CD4-positive, alpha-beta T cell (primary cell): ENCODE measurements at places on chromosomes 12 and 14.
A peak's percentile ranks its signal among the peaks of the same experiment; 100 is the strongest.

DNA sequence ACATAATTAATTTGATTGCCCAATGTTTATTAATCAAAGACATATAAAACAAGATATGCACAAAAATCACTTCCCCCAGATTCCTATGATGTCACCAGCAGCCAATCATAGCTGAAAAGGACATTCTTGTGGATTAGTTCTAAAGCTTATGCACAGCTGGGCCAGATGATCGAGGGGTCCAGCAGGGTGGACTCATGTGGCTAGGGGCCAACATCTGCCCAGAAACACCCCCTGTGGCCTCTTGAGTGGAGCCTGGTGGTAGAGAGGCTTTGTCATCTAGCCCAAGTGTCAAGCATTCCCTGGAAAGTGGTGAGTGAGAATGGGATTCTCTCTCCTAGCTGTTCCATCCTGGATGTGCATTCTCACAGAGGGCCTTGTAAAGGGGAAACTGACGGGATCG, 590.0 kb downstream of the BCL11B start:
- H3K4me1 ChIP-seq = no peaks in the 10 kb centered on the region
- H3K27me3 ChIP-seq = peaks cover 4% of the 10 kb centered on the region
- H3K36me3 ChIP-seq = no peaks in the 10 kb centered on the region
- no peak overlapping the region for H3K4me3 ChIP-seq

GRCh38 chr12:65534238-65534841, 255.9 kb downstream of the MSRB3 start:
- H3K27me3 ChIP-seq = no peaks in the 10 kb centered on the region
- H3K36me3 ChIP-seq = no peaks in the 10 kb centered on the region
- no peak for DNase-seq
- no peaks in the 10 kb centered on the region for H3K4me1 ChIP-seq
- H3K27ac ChIP-seq = no peak overlapping the region

- H3K36me3 ChIP-seq = no peaks in the 10 kb centered on the region
- H3K4me3 ChIP-seq = no peak overlapping the region
- H3K27ac ChIP-seq = no peak overlapping the region
- H3K27me3 ChIP-seq = no peaks in the 10 kb centered on the region
- no peak for DNase-seq
These were observed 77.0 kb upstream of the FGD4 start for GRCh38 chr12:32322354-32322753.

DNA sequence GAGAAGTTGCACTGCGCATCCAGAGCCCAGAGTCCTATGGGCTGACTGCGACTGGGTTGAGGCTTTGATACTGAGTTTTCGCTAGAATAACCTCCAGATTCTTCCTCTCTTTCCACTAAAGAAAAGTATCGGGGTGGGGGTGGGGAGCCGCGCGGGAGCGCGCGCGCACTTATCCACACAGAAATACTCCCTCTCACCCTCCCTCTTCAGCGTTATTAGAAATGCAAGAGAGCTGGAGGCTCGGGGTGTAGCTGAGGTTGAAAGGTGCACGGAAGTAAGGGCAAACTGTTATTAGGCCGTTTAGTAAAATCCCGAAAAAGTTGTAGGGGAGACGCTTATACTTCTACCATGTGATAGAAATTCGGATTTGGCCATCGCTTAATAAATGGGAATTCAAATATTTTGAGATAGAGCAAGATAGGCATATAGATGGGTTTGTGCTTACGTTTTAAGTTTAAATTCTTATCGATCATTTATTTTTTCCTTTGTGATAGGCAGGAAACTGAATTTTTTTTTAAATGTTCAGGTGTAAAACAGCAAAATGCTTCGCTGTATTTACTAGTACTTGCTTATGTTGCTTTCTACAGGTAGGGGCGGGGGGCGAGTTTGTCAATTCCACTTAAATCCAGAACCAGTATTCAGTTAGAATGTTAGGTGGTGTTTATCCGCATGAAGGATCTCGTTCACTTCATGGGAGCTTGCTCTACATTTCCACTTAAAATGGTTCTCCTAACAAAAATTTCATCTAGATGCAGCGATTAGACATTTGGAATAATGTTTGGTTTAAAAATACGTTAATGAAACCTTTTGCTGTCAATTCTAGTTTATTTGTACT, 1.1 kb downstream of the ARHGAP5 start:
- no peak for DNase-seq
- no peaks in the 10 kb centered on the region for H3K27me3 ChIP-seq
- no peak overlapping the region for H3K27ac ChIP-seq
- no peaks in the 10 kb centered on the region for H3K36me3 ChIP-seq
- peak overlapping the region; percentile 92 for H3K4me3 ChIP-seq

- H3K4me3 ChIP-seq = no peak overlapping the region
- H3K27me3 ChIP-seq = no peaks in the 10 kb centered on the region
- H3K36me3 ChIP-seq = no peaks in the 10 kb centered on the region
These were observed 2.8 kb downstream of the SLC2A13 start for GRCh38 chr12:40103043-40103442.

DNA sequence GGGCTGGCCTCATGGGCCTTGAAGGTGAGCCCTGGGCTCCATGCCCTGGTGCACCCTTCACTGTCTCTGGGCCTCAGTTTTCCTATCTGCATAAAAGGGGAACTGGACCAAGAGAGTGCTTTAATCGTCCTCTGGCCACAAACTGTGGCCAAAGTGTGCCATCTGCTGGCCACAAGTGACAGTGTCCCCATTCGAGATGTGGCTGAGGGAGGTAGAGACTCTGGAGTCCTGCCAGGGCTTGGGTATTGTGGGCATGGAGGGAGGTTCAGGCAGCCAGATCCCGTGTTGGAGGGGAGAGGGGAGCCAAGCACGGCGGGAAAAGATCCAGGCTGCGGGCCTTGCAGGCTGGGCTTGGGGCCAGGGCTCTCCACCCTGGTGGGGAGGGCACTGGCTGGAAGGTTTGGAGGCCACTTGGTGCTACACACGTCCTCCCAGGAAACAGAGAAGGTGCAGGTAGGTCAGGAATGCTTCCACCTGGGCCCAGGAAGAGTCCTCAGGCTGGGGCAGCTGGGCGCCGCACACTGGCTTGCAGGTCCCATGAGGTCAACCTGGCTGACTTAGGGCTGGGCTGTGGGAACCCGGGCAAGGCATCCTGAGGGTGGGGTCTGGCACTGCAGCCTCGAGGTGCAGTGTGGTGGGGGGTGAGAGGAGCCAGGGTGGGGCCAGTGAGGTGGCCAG, 7.3 kb upstream of the KIF26A start:
- DNase-seq = no peak
- no peak overlapping the region for H3K4me3 ChIP-seq
- H3K4me1 ChIP-seq = peaks cover 3% of the 10 kb centered on the region

- H3K27ac ChIP-seq = no peak overlapping the region
- DNase-seq = no peak
- H3K27me3 ChIP-seq = no peaks in the 10 kb centered on the region
- H3K36me3 ChIP-seq = no peaks in the 10 kb centered on the region
- no peak overlapping the region for H3K4me3 ChIP-seq
- H3K4me1 ChIP-seq = peaks cover 37% of the 10 kb centered on the region
These were observed 4.4 kb upstream of the CEBPE start for GRCh38 chr14:23123419-23123818.

GRCh38 chr14:61586544-61587055, 108.7 kb upstream of the HIF1A start:
- H3K4me1 ChIP-seq = peaks cover 9% of the 10 kb centered on the region
- no peak overlapping the region for H3K4me3 ChIP-seq
- DNase-seq = no peak
- H3K27me3 ChIP-seq = no peaks in the 10 kb centered on the region
- no peak overlapping the region for H3K27ac ChIP-seq
